ENCODE measurements at places on chromosomes 1 and 21.

DNA sequence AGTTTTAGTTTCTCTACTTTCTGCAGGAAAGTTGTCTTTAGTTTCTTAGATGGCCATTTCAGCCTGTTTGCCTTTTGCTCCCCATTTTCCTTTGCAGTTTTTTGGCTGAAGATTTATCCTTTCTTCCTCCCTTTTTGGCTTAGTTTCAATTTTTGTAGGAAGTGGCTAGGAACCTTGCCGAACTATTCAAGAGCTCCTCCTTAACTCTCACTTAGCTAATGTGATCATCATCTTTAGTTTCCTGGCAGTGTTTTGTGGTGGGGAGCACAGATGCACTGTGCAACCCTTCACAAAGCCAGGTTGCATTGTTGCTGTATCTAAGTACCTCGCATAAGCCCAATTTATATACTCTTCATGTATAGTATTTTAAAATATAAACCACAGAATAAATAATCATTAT is 28.8 kb upstream of the CCDC181 start:
- no peak for DNase-seq

GRCh38 chr1:204398197-204399125 is 13.2 kb downstream of the PPP1R15B start:
- no peak for DNase-seq

DNA sequence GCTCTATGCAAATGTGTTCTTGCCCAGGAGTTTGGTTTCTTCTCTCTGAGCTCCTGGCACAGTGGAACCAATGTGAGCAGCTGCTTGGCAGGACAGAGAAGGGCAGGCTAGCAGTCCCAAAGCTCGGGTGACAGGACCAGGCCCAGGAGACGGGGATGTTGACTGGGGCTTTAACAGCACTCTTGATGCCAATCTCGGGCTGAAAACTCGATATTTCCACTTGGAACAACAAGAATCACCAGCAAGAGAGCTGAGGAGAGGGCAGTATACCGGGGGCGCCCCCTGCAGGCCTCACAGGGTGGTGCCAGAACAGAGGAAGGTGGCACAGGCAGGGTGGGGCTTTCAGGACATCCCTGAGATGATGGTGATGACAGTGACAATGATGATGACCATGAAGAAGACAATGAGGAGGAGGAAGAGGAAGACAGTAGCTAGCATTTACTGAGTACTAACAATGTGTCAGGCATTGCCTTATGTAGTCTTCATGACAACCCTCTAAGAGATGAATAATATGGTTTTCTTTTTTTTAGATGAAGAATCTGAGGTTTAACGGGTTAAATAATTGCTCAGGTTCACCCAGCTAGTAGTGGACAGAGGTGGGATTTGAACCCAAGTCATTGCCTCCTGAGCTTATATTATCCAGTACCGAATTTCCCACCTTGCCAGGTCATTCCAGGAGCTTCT is 2.7 kb upstream of the KCNJ9 start:
- no peak for DNase-seq

GRCh38 chr1:17013491-17014320 is 2.0 kb upstream of the ATP13A2 start:
- DNase-seq, result no peak

DNA sequence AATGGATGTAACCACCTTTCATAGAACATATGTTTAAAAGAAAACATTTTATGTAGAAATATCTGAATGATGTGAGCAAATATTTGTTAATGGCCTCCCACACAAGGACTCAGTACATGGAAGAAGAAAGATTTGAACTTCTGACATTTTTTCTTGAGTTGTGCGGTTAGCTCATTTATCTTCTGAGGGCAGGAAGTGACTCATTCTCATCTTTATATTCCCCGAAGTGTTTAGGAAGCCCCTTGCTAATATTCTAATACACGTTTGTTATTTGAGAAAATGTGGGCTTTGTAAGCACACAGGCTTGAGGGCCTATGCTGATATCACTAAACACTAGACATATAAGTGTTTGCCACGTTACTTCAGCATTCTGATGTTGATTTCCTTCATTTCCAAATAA is 392.5 kb upstream of the PTBP2 start:
- DNase-seq, result no peak

GRCh38 chr1:232534552-232535517 is 95.1 kb downstream of the SIPA1L2 start:
- DNase-seq, result no peak

DNA sequence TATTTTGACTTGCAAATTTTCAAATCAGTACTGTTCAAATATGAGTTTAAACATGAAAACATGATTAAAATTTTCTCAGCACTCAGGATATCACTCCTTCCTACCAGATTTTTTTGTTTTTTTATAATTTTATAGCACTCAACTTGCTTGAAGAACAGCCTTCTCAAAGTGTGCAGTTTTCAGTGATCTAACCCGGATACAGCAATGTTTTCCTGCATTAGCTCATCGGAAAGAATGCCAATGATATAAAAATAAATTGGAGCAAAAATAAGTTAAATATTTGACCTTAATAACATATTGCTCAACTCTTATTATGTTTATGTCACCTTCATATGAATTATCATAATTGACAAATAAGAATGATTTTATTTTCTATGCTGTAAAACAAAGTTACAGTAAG is 766.8 kb downstream of the USP25 start:
- DNase-seq, result no peak

- DNase-seq, result no peak
Measured at GRCh38 chr1:5369223-5369622, 623.0 kb downstream of the NPHP4 start.
